ENCODE measurements at places on chromosomes 7 and 10.

DNA sequence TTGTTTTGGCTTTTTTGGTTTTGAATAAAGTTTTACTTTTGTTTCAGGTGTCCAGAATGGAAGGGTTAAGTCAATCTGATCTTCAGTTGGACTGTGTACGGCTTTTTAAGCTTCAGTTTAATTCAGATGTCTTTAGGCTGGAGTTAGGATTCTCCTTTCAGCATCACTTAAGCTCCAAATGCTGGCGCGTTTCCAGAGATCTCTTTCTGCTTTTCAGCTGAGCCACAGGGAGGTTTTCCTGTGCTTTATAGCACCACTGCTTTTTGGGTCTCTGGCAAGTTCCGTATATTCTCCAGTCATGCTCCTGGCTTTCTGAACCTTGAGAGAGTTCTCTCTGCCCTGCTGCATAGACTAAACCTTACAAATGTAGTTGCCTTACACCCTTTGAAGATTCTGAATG, 60.0 kb downstream of the VTI1A start:
- DNase-seq: no peak

DNA sequence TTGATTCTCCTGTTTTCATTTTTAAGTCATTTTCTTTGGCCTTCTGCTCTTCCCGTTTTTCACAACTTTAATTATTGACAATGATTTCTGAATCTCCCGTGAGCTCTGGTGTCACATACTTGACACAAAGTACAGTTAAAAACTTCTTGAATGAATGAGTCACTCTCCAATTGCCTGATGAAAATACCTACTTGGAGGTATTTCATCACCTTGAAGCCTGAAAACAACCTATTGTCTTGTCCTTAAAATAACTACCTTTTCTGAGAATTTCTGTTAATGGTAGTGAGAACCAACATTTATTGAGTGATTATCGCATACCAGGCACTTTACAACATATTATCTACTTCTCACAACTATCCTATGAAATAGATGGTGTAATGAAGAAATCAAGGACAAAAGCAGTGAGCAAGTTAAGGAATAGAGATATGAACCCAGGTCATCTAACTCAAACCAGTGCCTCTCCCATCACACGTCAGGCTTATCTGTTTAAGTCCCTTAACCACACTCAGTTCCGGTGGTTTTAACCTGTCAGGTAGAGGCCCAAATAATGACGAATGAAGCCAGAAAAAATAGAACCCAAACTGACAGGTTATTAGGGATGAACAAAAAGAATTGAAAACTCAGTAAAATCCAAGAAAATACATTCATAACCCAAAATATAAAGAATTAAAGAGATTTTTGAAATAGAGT, 11.6 kb downstream of the BET1 start:
- no peak for DNase-seq

DNA sequence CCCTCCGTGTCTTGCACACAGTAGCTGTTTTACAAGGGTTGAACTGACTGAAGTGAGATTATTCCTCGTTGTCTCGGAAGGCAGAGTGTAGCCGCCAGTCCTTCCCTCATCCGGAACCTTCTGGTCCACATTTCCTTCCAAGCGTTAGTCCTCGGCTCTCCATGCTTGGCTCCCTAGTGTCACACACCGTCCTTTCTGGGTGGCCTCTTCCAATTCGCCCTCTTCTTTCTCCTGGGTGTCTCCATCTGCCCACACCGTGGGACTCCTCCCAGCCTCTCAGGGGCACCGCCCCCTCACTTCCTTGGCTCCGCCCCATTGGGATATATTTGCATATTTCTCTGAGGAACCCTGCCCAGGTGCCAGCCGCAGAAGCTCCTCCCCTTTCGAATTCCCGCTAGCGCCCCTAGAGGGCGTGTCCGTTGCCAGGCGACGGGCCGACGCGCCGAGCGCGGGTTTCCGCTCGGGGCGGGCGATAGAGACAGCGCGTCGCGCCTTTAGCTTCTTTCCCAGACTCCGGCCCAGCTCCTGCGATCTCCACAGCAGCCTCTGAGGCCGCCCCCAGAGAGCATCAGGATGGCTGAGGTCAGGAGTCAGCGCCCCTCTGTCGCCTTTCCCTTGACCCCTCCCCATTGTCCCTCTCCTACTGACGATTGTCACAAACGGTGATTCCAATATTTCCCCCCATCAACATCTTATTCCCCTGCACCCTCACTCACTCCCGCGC, at the start of gene CFAP58:
TSS of gene CFAP58 (plus strand) at position 509 of the 724 bp plus-strand sequence. CDS start at position 574, 65 bp downstream.
- peak; percentile 98 for DNase-seq

GRCh38 chr7:151844825-151845200, 32.1 kb downstream of the PRKAG2 start:
- DNase-seq: no peak

DNA sequence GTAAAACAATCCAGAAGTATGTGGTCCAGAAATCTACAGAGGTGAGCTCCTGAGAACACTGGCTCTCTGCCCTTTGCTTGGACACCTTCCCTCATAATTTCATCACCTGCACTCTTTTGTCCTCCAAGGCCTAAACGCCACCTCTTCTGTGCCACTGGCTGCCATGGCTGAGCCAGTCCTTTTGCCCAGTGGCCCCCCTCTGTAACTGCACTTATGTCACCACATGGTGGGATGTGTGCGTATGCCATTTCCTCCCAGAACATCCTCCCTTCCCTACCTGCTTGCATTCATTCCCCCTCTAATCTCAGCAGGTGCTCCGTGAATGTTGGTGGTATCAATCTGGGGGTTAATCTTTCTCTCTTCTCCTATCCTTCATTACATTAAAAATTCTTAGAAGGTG, 17.3 kb upstream of the DUSP5 start:
- DNase-seq: no peak

- no peak for DNase-seq
Observed at GRCh38 chr10:5620966-5621365, 45.4 kb downstream of the ASB13 start.
